ENCODE measurements at places on chromosomes 2 and 18. TPM values are rescaled to one million over a fixed set of nuclear protein-coding genes. Genes with fewer than 3 reads are reported as not detected.

MYL12A gene
- 1,280 TPM for total RNA-seq

GRCh38 chr18:78080081-78080480 is 830.4 kb downstream of the GALR1 start:
- DNase-seq: no peak

DNA sequence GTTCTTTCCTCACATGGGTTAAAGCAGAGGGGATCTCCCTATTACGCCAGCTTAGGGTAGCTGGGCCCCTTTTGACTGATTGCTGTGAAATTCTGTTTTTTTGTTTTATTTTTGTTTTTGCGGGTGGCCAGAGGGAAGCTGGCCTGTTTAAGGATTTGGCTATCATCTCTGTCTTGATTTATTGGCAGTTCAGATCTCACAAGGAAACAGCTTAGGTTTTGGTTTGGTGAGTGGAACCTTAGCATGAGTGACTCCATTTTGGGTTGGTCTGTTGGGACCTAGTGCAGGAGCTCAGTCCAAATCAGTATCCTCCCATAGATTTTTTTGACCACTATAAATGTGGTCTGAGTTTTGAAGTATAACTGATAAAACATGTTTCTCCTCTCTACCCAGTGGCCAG is 25.6 kb upstream of the NTSR2 start:
- no peak for DNase-seq

DNA sequence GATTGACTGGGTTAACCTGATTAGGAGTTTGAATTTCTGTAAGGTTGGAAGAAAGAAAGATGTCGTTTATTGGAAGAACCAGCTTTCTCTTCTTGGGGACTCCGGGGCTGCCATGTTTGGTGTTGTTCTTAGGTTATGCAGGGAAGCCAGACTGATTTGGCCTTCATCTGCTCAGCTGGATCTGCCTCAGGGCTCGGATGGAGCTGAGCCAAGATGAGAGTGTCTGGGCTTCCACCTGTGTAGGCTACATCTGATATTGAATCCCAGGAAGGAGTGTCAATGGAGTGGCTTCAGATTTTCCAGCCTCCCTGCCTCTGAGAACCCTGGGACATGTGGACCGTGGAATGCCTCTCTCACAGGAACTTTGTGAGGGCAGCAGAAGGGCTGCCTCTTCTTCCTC is 126.1 kb downstream of the WDSUB1 start:
- DNase-seq: no peak

- no peak for DNase-seq
Observed at GRCh38 chr2:241248289-241248688, 59.8 kb downstream of the ANO7 start.

DNA sequence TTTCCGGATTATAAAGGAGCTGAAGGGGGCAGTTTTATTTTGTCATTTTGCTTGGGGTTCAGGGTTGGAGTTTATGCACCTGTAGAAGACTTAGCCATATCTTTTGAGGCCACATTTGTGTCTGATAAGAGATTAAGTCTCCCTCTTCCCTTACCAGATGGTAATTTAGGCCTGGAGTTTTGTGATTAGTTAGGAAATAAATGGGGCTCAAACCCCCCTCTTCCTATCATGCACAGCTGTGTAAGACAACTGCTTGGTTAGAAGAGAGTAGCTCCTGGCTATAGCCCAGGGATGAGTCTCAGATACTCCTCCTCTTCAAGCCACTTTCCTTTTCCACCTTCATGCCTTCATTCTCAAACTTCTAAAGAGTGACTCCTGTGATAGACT is 802 bp upstream of the SAP130 start:
- no peak for DNase-seq

DNA sequence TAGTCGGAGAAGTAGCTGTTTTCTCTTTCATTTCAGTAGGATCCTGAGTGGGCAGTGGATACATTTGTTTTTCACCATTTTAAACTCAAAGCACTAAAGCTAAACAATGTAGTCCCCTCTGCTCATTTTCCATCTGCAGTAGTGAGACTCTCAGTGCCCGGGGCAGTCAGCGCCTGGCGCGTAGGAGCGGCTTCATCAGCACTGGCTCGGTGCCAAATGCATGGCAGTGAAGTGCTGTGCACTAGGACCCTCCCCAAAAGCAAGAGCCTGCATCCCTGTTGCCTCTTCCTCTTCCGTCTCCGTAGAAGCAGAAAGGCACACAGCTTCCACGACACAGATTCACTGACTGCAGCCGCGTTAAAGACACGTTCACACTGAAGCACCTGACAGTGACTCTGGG is 19.0 kb upstream of the ESPNL start:
- no peak for DNase-seq
